ENCODE measurements at places on chromosomes 3 and 15.
A peak's percentile ranks its signal among the peaks of the same experiment; 100 is the strongest.

DNA sequence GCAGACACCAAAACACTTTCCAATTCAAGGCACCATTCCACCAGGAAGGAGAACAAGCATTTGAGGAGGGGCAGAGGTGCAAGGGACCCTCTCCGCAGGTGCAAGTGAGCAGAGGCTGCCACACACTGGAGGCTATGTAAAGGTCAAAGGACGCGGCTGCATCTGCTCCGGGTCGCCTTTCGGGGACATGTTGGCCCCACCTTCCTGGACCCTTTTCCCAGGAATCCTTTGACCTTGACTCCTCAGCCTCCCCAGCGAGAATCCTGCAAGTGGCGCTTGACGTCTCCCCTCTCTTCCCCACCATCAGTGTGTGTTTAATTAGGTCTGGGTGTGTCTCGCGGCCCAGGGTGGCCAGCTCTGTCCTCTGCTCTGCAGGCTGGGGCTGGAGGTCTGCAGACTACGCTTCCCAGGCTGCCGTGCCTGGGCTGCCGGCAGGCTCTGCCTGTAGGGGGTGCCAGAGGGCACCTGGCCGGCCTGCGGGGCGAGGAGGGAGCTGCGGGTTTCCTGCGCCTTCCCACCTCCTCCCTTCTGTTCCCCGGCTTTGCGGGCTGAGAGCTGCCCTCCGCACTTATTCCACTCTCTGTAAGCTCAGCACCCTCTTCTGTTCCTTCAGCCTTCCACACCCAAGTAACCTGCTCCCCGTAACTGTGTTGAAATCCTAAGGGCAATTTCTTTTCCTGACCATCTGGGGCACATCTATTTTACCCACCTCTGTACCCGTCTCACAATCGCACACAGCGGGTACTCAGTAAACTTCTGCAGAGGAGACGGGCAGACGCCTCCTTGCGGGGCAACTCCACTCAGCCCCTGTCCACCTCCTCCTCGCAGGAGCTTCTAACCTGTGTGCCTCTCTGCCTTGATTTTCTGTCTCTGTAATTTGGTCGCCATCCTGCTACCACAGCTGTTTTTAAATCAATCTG, 129.8 kb downstream of the NSMCE3 start:
- DNase-seq: peak; percentile 38

- no peak for DNase-seq
Measured at GRCh38 chr15:78420220-78420619, 17.8 kb upstream of the IREB2 start.

DNA sequence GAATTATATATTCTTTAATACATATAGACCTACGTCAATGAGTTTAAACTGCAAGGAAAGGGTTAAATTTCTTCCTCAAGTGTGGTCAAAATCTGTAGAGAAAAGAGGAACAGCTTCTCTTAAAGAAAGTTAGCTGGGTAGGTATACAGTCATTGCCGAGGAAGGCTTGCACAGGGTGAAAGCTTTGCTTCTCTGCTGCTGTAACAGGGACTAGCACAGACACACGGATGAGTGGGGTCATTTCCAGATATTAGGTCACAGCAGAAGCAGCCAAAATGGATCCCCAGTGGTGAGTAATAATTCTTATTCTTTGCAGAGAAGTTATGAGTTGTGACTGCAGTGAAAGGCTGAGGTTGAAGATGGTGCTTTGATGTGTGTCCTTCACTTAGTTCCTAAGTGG, at the start of gene CD86:
Gene CD86 (plus strand): TSS at position 148 of the 400 bp plus-strand sequence. CDS start 128 bp downstream, at position 276.
- DNase-seq: no peak

- no peak for DNase-seq
Measured at GRCh38 chr3:183513046-183513706, 42.3 kb downstream of the KLHL6 start.

DNA sequence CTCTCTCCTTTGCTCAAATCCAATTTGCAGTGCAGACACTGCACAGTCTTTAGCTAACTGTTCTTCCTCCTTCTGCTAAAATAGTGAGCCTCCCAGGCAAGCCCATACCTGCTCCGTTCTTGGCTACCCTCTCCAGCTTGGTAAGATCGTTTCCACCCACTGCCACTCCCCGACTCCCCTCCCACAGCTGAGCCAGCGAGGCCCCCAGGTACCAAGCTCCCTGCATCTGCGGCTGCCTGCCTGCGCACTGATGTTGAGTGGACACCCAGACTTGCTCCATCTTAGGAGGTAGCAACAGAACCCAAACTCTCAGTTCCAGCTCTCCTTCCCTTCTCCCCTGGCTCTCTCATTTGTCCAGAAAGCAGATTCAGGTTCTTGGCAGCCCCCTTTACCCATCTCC, 7.9 kb upstream of the TNK2 start:
- DNase-seq: no peak

GRCh38 chr3:33652736-33653135, 65.3 kb downstream of the CLASP2 start:
- no peak for DNase-seq

DNA sequence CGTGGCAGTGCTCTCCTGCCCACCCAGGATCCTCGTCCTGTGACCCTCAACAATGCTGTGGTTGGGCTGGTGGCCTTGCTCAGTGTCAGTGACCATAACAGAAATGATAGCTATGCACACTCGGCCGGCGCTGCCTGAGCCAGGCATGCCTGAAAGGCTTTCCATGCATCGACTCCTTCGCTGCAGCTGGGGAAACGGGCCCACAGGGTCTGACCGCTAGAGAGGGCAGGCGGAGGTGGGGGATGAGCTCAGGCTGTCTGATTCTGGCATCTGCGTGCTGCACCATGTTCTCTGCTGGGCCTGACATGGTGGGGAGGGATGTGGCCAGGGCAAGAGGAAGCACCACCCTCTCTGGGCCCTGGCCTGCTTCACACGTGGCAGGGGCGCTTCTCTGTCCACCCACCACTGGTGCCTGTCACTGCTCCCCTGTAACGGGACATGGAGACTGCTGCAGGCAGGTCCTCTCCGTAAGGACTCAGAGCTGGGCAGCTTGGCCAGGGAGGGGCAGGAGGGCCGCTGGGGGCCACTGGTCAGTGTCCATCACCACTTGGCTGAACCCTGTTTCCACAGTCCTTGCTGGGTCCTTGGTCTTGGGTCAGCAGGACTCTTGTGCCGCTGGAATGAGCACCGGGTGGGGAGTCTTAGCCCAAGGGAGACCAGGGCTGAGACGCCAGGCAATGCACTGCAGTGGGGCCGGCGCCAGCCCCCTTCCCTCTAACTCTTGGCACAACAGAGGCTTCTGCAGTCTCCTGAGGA, 64.1 kb upstream of the RPL32 start:
- no peak for DNase-seq

- no peak for DNase-seq
Measured at GRCh38 chr3:79653266-79653830, 114.5 kb downstream of the ROBO1 start.

DNA sequence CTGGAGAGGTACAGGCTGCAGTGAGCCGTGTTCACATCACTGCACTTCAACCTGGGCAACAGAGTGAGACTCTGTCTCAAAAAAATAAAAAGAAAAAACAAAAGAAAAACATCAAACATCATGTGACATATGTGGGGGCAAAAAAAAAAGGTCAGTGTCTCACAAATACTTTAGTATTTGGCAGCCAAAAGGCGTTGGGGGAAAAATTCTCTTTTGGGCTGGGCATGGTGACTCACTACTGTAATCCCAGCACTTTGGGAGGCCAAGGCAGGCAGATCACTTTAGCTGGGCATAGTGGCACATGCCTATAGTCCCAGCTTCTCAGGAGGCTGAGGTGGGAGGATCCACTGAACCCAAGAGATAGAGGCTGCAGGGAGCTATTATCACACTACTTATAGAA, 47.6 kb downstream of the TMCC1 start:
- DNase-seq: no peak

DNA sequence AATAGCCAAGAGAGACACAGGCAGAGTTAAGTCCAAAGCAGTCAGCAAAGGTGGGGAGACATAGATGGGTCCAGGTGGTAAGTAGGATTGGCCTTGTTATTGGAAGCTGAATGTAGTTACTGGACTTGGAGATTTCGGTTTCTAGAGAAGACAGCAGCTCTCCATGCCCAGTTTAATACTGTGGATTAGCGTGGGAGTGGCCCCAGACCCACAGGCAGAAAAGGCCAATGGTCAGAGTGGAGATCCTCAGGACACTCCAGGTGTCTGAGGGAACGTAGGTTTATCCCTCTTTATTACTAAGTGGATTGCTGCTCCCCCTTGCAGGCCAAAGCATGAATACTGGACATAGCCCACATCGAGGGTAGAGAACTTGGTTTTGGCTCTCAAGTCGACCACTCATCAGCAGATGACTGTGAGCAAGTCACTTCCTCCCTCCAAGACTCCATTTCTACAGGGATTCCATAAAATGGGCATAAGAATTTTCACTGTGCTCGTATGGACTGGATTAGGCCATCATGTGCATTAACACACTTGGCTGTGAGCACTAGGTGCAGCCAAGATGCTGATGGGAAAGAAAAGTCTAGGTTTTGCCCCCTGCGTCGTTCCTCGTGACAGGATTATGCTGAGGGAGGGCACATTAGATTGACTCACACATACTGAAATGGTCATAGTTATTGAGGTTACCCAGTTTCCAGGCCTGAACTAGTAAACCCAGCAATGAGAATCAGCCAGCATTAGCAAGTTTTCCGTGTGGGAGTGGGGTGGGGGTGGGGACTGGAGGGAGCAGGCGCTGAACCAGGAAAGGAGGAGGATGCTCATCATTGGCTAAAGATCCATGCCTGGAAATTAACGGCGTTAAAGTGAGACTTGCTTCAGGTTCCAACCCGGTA, 225.2 kb upstream of the TPRG1 start:
- DNase-seq: no peak

DNA sequence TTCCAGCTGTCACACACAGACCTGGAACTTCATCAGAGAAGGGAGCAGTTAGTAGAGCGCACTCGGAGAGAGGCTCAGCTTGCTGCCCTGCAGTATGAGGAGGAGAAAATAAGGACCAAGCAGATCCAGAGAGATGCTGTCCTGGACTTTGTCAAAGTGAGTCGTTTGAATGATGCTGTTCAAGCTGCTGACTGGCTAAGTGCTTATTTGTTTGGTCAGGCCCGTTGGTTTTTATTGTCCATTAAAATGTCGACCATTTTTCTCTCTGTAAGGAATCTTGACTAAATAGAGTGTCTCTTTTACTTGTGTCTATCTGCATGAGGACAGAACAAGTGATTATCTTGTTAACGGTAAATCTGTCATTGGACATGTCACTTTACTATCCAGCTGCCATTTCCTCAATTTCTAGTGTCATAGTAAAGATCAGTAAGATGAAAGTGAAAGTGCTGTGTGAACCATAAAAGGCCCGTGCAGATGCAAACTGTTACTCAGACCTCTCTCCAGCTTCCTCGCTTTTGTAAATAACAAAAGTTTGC, 56.9 kb downstream of the LRCH3 start:
- DNase-seq: no peak

- no peak for DNase-seq
Measured at GRCh38 chr3:48394391-48394790, 22.4 kb downstream of the FBXW12 start.

GRCh38 chr3:171817074-171817800, 7.0 kb upstream of the PLD1 start:
- no peak for DNase-seq

DNA sequence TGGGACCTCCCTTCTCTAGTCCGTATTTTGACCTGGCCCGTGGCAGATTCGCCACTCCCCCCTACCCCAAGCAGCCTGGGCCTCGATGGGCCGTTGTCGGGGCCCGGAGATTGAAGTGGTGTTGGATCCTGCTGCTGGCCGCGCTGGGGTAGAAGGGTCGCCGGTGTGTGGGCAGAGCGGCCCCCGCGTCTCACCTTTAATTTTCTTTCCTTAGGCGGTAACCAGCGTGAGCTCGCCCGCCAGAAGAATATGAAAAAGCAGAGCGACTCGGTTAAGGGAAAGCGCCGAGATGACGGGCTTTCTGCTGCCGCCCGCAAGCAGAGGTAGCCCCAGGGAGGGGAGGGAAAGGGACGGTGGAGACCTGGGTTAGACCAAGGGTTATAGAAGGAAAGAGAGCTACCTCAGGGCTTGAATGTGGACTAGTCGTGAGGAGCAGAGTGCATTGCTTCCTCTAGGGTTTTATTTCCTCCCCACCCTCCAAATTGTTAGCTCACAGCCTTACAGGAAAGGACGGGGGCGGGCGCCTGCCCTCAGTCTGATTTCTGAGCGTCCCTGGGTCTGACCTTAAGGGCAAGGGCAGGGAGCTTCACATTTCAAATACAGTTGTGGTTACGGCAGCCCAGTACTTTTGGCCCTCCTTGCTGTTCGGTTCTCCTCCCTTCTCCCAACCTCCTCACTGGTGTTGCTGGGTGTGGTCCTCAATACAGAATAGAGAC, 799 bp downstream of the SERF2 start:
- no peak for DNase-seq

- no peak for DNase-seq
Measured at GRCh38 chr3:111728566-111728935, 130.5 kb upstream of the PHLDB2 start.

- DNase-seq: no peak
Measured at GRCh38 chr3:29344154-29344553, 63.3 kb downstream of the RBMS3 start.

- DNase-seq: no peak
Measured at GRCh38 chr3:66501483-66502244, 842 bp upstream of the LRIG1 start.

- DNase-seq: no peak
Measured at GRCh38 chr3:23052620-23053019, 150.5 kb upstream of the UBE2E2 start.

- no peak for DNase-seq
Measured at GRCh38 chr3:114660124-114660523, 366.3 kb downstream of the TIGIT start.

DNA sequence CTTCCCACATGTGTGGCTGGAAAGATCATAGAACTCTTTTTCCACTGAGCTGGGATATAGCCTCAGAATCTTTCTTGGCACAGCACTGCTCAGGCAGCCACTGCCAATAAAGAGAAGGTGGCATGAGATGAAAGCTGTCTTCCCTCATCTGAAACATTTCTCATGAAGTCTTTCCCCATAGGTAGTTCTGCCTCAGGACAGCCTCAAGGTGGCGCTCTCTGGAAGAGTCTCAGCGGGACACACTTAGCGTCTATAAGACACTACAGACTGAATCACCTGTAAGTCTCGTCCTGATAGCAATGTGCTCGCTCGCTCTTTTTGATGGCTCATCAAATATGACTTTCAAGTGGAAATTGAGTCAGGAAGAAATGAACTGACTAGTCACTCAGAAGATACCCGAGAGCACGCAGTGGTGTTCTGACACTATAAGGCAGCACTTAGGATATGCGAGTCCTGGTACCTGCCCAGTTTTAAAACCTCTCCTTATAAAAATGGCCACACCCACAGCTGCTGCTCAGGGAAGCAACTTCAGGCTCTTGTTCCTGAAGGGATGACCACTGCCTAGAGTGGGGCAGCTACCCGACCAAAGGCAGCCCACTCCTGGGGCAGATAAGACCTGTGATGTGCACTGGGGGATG, 269.5 kb downstream of the SUCLG2 start:
- no peak for DNase-seq

- DNase-seq: no peak
Measured at GRCh38 chr15:72487070-72487797, 13.1 kb downstream of the ARIH1 start.
